ENCODE measurements at places on chromosomes 13 and 19. TPM values are rescaled to one million over a fixed set of nuclear protein-coding genes. Genes with fewer than 3 reads are reported as not detected.
A peak's percentile ranks its signal among the peaks of the same experiment; 100 is the strongest.

The TLE6 gene
- not detected for total RNA-seq

DNA sequence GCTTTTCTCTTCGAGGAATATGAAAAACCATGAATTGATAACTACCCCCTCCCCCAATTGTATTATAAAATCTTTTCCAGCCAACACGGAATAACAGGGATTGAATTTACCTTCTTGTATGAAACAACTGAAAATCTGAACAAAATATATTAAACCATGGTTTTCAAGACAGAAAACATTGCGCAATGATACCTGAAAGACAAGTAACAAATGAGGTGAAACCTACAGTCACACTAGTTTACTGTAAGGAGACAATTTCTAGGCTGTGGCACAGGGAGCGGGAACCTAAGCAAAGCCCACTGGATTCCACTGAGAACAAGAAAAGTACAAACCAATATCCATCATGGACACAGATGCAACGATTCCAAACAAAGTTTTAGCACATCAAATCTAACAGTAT, 53.4 kb downstream of the ZNF283 start:
- no peaks in the 10 kb centered on the region for H3K36me3 ChIP-seq
- no peak for DNase-seq
- no peaks in the 10 kb centered on the region for H3K27me3 ChIP-seq
- no peak overlapping the region for H3K4me3 ChIP-seq
- no peak overlapping the region for H3K27ac ChIP-seq

GRCh38 chr19:45350477-45351058, 10.0 kb downstream of the KLC3 start:
- peaks cover 25% of the 10 kb centered on the region for H3K27me3 ChIP-seq
- H3K4me3 ChIP-seq = no peak overlapping the region
- no peak for DNase-seq
- H3K4me1 ChIP-seq = no peaks in the 10 kb centered on the region

DNA sequence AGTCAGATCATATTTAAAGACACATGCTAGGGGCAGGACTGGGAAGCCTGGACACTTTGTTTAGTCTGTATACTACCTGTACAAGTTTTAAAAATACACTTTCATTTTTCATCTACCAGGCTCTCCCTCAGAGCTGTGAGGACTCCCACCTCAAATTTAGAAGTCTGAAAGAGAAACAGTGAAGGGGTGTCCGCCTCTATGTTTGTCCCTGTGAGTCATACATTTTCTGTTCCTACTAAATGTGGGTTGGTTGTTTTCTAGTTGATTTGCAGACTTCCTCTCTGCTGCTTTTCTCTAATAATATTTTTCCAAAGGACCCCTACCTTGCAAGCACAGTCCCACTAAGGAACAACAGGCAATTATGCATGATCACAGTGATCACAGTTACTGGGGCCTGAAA, 110.5 kb downstream of the ENOX1 start:
- H3K4me3 ChIP-seq = no peak overlapping the region
- no peaks in the 10 kb centered on the region for H3K36me3 ChIP-seq
- H3K27me3 ChIP-seq = no peaks in the 10 kb centered on the region

GRCh38 chr13:113448885-113449692, 4.2 kb downstream of the ADPRHL1 start:
- peak overlapping the region; percentile 77 for H3K27ac ChIP-seq
- DNase-seq = peak; percentile 83
- no peaks in the 10 kb centered on the region for H3K4me1 ChIP-seq
- H3K36me3 ChIP-seq = no peaks in the 10 kb centered on the region
- no peaks in the 10 kb centered on the region for H3K27me3 ChIP-seq

DNA sequence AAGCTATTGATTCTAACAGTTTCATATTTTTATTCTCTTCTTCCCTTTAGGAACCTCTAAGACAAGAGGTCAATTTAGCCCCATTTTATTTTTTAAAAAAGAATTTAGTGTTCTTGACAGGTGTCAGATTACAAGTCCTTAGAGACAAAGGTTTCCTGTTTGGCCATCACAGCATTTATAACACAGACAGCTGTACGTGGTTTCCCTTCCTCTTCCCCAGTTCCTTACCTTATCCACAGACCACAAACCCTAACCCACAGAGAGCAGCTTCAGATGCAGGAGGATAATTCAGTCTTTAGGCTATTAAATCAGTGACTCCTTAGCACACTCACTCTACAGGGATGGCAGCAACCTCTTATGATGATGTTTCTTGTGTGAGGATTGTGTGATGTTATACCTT, 1210.1 kb downstream of the DIAPH3 start:
- no peaks in the 10 kb centered on the region for H3K36me3 ChIP-seq
- H3K4me1 ChIP-seq = no peaks in the 10 kb centered on the region
- H3K27me3 ChIP-seq = no peaks in the 10 kb centered on the region
- H3K4me3 ChIP-seq = no peak overlapping the region
- no peak overlapping the region for H3K27ac ChIP-seq

The C13orf46 gene
- 0.41 TPM for total RNA-seq

The CD177 gene
- total RNA-seq = 47.0 TPM

DNA sequence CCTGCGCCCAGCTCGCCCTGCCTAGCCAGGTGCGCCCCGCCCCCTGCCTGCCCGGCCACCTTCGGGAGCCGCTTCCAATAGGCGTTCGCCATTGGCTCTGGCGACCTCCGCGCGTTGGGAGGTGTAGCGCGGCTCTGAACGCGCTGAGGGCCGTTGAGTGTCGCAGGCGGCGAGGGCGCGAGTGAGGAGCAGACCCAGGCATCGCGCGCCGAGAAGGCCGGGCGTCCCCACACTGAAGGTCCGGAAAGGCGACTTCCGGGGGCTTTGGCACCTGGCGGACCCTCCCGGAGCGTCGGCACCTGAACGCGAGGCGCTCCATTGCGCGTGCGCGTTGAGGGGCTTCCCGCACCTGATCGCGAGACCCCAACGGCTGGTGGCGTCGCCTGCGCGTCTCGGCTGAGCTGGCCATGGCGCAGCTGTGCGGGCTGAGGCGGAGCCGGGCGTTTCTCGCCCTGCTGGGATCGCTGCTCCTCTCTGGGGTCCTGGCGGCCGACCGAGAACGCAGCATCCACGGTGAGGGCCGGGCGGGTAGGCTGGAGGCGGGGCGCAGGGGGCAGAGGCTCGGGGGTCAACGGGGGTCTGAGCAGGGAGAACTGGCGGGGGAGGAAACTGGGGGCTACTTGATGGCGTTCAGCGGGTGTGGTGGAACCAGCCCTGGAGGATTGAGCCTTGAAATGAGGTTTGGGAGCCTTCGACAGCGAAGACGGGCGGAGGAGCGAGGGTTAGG, at the start of gene SPINT2:
SPINT2 (plus strand) TSS at position 88 of the 727 bp plus-strand sequence; CDS start at position 408, 320 bp downstream.
- H3K27ac ChIP-seq = peak within 1 kb of the TSS; percentile 92
- no peak for DNase-seq
- no peaks in the 10 kb centered on the region for H3K36me3 ChIP-seq

GRCh38 chr13:94020426-94020825, 459.1 kb downstream of the DCT start:
- no peak overlapping the region for H3K4me3 ChIP-seq
- no peak overlapping the region for H3K27ac ChIP-seq
- no peaks in the 10 kb centered on the region for H3K36me3 ChIP-seq
- no peaks in the 10 kb centered on the region for H3K4me1 ChIP-seq

GRCh38 chr19:41133260-41133659, 19.0 kb downstream of the CYP2F1 start:
- H3K4me3 ChIP-seq = no peak overlapping the region
- peaks cover 7% of the 10 kb centered on the region for H3K4me1 ChIP-seq

DNA sequence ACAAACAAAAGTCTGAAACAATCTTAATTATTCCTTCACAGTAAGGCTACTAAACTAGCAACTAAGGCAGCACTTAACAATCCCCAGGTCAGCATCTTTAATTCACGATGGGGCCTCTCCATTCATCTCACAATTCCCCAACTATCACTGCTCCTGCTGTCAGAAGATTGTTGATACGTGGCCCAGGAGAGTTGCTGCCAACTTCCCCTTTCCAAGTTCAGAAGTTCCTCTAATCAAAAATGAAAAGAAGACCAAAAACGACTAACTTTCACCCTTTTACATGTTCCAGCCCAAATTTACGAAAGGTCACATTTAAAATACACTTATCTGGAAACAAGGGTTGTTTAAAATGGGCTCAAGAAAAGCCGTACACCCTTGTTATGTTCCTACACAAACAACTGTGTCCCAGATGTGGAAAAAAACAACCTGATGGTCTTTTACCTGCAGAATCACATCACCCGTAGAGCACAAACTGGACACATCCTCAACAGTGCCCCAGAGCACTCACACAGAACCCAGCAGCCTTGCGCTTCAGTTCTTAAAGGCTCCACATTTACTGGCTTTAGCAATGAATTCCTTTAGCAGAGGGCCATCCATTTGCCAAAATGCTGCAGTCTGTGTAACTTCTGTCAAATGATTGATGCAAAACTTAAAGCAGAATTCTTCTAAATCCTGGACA, 38.0 kb downstream of the PHF11 start:
- H3K27me3 ChIP-seq = no peaks in the 10 kb centered on the region
- H3K4me3 ChIP-seq = no peak overlapping the region
- DNase-seq = no peak
- H3K4me1 ChIP-seq = no peaks in the 10 kb centered on the region
- H3K27ac ChIP-seq = no peak overlapping the region

The F2RL3 gene
- total RNA-seq = 13.1 TPM

GRCh38 chr13:22925881-22926747, 254.7 kb upstream of the SGCG start:
- peak; percentile 67 for DNase-seq
- peak overlapping the region; percentile 78 for H3K27ac ChIP-seq
- H3K4me1 ChIP-seq = no peaks in the 10 kb centered on the region
- H3K27me3 ChIP-seq = no peaks in the 10 kb centered on the region
- no peaks in the 10 kb centered on the region for H3K36me3 ChIP-seq
- H3K4me3 ChIP-seq = peak overlapping the region; percentile 18

DNA sequence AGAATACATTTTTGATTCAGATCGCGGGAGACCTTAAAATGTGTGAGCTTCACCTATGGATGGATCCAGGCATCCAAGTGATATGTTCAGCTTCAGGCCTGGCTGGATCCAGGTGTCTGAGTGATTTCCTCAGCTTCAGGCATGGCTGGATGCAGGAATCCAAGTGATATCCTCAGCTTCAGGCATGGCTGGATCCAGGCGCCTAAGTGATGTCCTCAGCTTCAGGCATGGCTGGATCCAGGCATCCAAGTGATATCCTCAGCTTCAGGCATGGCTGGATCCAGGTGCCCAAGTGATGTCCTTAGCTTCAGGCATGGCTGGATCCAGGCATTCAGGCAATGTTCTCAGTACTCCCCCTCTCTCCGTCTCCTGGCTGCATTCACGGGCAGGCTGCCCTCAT, 60.7 kb downstream of the KCNC3 start:
- H3K36me3 ChIP-seq = no peaks in the 10 kb centered on the region
- H3K4me1 ChIP-seq = no peaks in the 10 kb centered on the region
- H3K27me3 ChIP-seq = no peaks in the 10 kb centered on the region

The KIR2DL1 gene
- total RNA-seq = not detected

DNA sequence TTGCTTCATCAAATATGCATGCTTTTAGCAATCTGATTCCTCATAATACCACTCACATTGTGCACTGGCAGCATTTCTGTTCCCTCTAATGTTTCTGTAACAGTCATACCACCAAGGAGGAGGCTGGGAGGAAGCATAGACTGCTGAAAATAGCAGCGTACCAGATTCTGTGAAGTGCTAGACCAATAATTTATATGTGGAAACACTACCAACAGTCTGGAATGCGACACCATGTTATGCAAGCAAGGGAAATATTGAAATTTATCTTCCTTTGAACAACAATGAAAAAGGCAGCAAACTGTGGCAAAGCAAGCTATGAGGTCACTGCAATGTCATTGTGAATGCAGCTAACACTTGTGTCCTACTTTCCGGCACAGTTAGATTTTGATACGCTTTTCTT, 1388.0 kb downstream of the EFNB2 start:
- no peaks in the 10 kb centered on the region for H3K36me3 ChIP-seq
- DNase-seq = no peak
- no peaks in the 10 kb centered on the region for H3K27me3 ChIP-seq
- H3K27ac ChIP-seq = no peak overlapping the region

- peaks cover 2% of the 10 kb centered on the region for H3K4me1 ChIP-seq
- DNase-seq = no peak
- H3K27me3 ChIP-seq = no peaks in the 10 kb centered on the region
- no peak overlapping the region for H3K4me3 ChIP-seq
These were observed 358.3 kb downstream of the KLF5 start for GRCh38 chr13:73417012-73417615.

- no peaks in the 10 kb centered on the region for H3K36me3 ChIP-seq
- H3K27ac ChIP-seq = no peak overlapping the region
- DNase-seq = no peak
- peaks cover 67% of the 10 kb centered on the region for H3K27me3 ChIP-seq
- H3K4me1 ChIP-seq = peaks cover 7% of the 10 kb centered on the region
- H3K4me3 ChIP-seq = no peak overlapping the region
These were observed 1.2 kb downstream of the CPAMD8 start for GRCh38 chr19:17025361-17025760.

DNA sequence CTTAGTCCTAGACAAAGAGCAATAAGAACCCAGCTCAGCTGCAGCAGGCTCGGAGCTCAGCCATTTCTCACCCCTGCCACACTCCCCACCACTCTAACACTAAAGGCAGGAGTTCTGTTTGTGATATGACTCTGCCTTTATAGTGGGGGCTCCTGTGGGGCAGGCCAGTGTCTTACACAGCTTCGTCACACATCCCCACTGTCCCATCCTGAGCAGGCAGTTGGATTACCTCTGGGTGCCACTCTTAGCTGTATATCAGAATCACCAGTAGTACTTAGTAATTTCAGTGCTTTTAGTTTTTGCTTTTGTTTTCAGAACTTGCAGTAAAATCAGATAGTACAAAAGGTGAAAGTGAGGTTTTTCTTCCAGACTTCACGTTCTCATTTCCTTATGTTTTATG, 16.8 kb downstream of the SAMD4B start:
- H3K27ac ChIP-seq = no peak overlapping the region
- H3K4me1 ChIP-seq = no peaks in the 10 kb centered on the region
- H3K4me3 ChIP-seq = no peak overlapping the region

Measured in transverse colon (tissue), 4 donors.